Hematopoietic multipotent progenitor cell treated with erythropoietin and hydrocortisone succinate and interleukin-3 and kit ligand, for 17 days (in vitro differentiated cells): ENCODE measurements at places on chromosomes 1 and 21.

- DNase-seq, result no peak
Measured at GRCh38 chr1:188582911-188583532, 1754.3 kb downstream of the PLA2G4A start.

DNA sequence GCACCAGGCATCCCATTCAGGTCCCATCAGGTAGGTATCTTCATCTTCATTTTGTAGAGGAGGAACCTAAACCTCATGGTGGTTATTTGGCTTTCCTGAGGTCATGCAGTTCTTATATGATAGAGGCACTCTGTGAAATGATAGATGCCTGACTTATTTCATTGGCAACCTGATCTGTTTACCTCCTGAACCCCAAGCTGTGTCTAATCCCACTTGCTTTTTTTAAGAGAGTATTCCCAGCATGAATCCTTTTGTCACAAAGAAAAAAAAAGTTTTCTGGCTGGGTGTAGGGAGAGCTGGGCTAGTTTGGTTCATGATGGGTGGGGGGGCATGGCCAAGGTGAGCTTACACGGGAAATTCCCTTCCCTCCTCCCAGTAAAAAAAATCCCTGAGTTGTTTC lies 154.2 kb downstream of the TENT5C start:
- no peak for DNase-seq

- DNase-seq, result no peak
Measured at GRCh38 chr21:36749935-36750575, 51.1 kb downstream of the SIM2 start.

DNA sequence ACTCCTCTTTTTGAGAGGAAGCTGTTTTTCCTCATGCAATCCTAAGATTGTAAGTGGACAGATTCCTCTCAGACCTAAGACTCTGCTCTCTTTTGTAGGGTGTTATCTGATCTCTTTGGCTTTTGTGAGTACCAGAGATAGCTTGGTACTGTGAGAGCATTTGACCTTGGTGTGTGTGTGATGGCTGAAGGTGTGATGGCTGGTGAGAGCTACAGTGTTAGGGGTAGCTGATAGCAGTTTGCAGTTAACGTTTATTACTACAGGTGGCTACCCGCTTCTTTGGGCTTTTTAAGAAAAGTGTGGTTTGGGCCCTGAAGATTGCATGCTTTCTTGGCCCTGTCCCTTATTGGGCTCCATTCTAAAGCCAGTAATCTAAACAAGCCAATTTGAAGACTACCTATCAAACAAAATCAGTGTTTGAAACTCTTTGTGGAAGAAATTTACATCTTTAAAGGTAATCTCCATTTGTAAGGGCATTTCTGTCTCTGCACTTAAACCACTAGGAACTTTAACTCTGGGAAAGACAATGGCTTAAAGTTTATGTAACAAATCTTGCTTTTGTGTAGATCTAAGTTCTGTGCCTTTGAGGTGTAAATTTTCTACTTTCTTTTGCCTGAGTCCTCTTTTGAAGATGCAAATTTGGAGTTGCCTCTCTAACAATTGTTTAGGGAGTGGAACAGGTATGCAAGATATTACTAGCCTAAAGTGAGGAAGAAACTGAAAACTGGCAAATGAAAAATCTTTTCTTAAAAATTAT lies 85.3 kb upstream of the SERBP1 start:
- no peak for DNase-seq
